ENCODE measurements at places on chromosomes 12 and 14.
A peak's percentile ranks its signal among the peaks of the same experiment; 100 is the strongest.

- DNase-seq = no peak
These were observed 391.8 kb upstream of the DCN start for GRCh38 chr12:91574391-91574790.

DNA sequence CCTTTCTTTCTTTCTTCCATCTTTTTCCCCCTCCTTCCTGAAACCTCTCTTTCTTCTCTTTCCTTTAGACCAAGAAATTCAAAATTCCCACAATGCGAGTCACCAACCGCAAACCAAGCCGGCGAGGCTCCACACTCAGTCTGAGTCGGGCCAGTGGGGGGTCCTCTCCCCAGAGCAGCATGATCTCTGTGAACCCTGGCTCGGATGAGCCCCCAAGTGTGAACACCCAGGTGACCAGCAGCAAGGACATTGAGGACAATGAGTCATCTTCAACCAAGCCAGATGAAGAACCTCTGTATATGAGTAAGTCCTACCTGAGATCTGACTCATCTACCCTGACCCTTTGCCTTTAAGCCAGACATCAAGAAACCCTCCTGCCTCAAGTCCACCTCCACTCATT lies 88.6 kb upstream of the TMEM233 start:
- DNase-seq = no peak

DNA sequence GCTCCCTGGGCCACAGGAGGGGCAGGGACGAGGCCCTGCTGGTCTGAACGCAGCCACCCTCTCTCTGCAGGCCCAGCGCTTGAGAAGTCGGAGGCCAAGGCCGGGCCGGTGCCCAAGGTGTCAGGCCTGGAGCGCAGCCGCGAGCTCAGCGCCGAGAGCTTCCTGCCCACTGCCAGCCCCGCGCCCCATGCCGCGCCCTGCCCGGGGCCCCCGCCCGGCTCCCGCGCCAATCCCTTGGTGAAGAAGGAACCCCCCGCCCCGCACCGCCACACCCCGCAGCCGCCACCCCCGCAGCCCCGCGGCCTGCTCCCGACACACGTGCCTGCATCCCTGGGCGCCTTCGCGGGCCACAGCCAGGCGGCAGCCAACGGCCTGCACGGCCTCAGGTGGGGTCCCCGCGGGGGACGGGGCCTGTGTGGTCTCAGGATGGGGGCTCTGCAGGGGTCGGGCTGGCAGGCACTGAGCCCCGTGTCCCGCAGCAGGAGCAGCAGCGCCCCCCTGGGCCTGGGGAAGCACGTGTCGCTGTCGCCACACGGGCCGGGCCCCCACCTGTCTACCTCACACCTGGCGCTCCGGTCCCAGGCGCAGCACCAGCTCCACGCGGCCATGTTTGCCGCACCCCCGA lies 40.4 kb downstream of the LRCOL1 start:
- no peak for DNase-seq

DNA sequence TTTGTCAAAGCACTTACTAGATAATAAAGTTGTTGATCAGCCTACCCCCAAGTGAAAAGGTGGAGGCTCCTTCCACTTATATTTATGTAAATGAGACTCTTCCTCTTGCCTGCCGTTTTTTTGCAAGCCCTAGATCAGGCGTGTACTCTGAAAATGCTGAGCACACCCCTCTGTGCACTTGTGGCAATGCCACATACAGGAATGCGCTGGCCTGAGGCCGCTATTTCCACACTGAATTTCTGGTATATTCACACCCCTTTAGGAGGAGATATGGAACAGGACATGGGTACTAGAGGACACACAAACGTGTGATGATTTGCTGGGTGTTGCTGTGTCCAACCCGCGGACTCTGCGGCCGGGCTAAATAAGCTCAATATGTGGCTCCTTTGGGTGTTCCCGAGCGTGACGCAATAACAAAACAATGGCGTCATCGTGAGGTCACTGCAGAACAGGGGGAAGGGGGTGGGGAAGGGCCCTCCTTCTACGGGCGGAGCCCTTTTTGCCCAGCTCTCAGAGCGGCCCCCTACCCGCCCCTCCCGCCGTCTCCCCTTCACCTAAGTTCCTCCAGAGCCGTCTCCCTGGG lies 554 bp upstream of the TSPAN31 start:
- DNase-seq = no peak

DNA sequence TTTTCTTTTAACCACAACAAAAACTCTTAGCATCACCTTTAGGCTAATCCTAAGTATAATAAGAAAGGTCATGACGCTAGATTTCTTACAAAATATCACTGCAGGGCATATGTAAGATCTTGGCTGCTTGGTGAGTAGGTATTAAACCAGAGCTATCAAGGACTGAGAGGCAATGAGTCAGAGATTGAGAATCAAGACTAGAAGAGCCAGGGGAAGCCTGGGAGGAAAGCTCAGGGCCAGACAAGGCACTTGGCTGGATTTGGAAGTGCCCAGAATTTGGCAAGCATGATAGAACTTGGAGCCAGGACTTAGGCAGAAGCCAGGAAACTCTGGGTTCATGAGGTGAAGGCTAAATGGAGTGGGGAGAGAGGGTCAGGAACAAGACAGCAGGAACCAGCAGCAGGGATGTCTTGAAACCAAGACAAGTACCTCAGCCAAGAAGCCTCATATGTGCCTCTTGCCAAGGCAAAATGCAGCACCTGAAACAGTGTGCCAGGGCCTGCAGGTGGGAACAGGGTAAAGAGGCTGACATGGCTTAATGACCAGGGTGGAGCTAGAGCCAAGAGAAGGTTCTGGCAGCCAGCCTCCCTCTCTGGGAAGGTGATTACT lies 49.9 kb downstream of the PTHLH start:
- DNase-seq = no peak

- peak; percentile 82 for DNase-seq
These were observed 17.6 kb upstream of the RNASE3 start for GRCh38 chr14:20873370-20874177.

- DNase-seq = no peak
These were observed 20.3 kb downstream of the PPM1H start for GRCh38 chr12:62914443-62915203.

DNA sequence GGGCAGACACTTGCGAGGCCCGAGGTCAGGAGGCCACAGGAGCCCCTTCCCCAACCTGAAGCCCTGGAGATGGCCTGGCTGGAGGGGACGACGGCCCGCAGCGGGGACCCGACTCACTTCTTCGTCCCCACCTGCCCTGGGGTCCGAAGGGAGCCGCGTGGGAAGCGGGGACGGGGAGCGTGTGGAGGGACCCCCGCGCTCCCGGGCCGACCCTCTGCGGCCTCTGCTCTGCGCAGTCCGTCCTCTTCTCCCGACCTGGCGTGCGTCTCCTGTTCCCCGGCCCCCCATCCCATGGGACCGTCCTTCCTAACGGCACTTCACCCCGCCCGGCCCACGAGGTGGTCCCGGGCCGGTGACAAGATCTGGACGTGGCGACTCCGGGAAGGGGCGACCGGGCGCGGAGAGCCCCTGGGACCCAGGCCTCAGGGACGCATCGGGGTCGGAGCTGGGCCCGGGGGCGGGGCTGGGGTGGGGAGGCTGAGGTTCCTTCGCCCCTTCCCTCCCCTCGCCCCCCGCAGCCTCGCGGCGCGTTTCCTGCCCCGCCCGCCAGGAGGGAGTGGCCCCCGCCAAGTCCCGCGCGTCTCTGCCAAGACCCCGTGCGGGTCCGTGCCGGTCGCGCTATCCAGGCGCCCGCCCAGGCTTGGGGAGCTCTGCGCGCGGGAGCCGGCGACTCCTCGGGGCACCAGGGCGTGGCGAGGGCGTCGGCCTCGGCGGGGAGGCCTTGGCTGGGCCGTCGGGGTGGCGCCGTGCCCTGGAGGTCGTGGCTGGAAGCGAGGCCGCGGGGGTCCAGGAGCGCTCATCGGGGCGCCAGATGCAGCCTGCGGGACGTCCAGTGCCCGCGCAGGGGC lies 97.1 kb downstream of the TNFAIP2 start:
- DNase-seq = no peak

DNA sequence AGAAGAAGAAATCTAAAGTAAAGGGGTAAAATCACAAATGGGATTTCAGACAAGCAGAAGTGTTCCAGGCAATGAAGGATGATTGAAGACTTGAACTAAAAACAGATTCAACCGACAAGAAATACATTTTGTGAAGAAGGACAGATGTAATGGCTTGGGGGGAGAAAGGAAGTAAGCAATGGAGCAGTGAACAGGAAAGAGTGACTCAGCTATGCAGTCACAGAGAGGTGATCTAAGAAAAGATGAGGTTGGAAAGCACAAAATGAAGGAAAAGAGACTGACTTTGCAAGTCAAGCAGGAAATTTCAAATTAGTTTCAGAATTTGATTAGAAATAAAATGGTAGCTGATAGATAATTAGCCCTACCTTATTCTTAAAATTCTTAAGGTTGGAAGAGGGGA lies 66.5 kb downstream of the PUS7L start:
- no peak for DNase-seq

DNA sequence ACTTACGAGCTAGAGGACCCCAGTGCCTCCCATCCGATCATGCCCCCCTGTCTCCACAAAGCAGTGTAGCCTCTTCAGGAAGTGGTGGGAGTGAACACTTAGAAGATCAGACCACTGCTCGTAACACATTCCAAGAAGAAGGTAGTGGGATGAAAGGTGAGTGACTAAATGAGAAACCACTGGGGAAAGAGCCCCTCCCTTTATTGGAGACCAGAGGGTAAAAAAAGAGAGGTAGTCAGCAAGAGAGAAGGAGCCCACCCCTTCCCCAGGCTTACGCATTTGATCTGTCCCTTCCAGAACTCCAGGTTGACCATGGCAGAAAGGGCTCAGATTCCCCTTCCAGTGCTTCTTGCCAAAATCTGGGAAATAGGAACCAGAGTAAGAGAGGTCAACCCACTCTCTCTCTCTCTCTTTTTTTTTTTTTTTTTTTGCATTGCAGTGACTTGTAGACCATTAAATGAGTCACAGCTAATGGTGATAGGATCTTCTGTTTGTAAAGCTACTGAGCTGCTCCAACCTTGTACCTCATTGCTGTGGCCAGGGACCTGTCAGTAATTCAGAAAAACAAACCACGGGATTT lies 165.4 kb downstream of the GCH1 start:
- DNase-seq = no peak

DNA sequence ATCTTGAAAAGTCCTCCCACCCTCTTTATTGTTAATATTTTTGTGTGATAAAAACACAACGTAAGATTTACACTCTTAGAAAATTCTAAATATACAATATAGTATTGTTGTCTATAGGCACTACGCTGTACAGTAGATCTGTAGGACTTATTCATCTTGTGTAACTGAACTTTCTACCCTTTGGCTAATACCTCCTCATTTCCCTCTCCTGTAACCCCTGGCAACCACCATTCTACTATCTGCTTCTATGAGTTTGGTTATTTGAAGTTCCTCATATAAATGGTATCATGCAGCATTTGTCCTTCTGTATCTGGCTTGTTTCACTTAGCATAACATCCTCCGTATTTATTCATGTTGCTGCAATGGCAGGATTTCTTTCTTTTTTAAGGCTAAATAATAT lies 5.2 kb upstream of the CLEC9A start:
- no peak for DNase-seq

GRCh38 chr12:1795221-1795784 lies 25.1 kb upstream of the LRTM2 start:
- no peak for DNase-seq

GRCh38 chr12:55930771-55931316 lies at the start of gene DGKA:
Gene DGKA, plus strand, starts transcription at chr12:55931162. Its CDS starts 5,342 bp downstream, at chr12:55936504.
- DNase-seq = no peak

DNA sequence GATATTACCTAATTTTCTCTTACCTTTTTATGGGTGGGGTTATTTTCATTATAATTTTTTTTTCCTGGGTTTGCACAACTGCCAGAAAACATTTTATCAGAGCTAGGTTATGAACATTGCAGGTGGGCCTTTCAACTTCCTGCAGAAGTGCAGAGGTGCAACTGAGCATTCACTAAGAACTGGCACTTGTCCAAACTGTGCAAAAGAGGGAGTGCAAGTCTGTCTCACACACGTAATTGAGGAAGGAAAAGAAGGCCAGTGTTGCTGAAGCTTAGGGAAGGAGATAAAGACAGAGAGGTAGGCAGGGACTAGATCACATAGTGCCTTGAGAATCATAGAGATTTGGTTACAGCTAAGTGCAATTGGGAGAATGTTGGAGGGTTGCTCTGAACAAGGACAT lies 14.1 kb upstream of the AMN1 start:
- no peak for DNase-seq

DNA sequence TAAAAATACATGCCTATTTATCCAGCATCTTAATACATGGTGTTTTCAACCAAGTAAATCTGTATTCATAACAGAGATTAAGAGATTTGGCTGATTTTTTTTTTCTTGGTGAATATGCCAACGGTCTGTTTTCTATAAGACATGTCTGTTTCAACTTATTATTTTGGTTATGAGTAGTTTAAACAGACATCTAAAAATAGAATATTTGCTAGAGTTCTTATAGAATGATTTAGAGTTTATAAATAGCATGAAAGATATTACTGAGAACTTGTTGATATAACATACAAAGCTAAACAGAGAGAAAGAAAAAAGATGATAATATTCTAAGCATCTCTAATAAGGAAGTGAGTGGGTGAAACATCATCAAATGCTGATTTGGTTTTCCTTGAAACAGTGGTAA lies 199.9 kb downstream of the CCDC91 start:
- DNase-seq = no peak

- no peak for DNase-seq
These were observed 2.2 kb downstream of the NPFF start for GRCh38 chr12:53505086-53505485.

DNA sequence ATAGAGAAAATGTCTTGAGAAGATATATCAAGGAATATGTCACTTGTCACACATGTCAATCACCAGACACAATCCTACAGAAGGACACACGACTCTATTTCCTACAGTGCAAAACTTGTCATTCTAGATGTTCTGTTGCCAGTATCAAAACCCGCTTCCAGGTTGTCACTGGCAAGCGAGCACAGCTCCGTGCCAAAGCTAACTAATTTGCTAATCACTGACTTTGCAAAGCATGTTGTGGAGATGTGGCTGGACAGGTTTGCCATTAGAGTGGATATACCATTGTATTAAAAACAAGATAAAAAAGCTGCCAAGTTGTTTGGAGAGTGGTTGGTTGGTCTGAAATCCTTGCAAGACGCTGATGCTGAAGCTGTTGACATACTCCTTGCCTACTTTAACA lies 7.9 kb upstream of the SGPP1 start:
- no peak for DNase-seq

GRCh38 chr12:117052386-117053049 lies 46.7 kb downstream of the TESC start:
- DNase-seq = no peak

DNA sequence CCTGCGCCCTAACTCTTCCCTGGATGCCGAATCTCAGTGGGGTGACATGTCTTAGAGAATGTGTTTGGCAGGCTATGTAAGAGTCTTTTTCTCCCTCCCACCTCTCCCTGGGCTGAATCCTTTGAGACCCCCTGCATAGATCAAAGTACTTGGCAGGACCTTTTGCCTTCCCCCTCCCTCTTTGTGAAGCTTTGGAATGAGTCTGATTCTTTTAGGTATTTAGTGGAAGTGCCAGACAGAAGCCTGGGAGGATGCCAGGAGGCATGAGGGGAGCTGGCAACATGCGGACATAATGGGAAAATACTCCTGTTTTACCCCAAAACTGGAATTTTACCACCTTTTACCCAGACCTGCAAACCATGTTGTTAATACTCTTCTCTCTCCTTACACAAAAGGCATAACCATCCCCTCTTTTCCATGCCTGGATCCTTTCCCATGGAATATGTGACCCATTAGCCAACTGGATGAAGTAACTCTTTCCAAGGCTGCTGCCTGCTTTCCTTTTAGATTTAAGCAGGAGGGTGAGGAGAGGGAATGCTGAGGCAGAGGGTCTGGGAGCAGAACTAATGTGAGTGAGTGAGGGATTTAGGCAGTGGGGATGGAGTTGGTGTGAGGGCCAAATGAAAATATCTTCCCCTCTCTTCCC lies 41.7 kb downstream of the TTLL5 start:
- no peak for DNase-seq

- DNase-seq = peak; percentile 20
These were observed 50.3 kb downstream of the LMO3 start for GRCh38 chr12:16555630-16556029.

All from iPS DF 19.7 (cell line).